Esophagus muscularis mucosa (tissue), 4 donors: ENCODE measurements at places on chromosomes 4 and X. TPM values are rescaled to one million over a fixed set of nuclear protein-coding genes. Genes with fewer than 3 reads are reported as not detected.

DNA sequence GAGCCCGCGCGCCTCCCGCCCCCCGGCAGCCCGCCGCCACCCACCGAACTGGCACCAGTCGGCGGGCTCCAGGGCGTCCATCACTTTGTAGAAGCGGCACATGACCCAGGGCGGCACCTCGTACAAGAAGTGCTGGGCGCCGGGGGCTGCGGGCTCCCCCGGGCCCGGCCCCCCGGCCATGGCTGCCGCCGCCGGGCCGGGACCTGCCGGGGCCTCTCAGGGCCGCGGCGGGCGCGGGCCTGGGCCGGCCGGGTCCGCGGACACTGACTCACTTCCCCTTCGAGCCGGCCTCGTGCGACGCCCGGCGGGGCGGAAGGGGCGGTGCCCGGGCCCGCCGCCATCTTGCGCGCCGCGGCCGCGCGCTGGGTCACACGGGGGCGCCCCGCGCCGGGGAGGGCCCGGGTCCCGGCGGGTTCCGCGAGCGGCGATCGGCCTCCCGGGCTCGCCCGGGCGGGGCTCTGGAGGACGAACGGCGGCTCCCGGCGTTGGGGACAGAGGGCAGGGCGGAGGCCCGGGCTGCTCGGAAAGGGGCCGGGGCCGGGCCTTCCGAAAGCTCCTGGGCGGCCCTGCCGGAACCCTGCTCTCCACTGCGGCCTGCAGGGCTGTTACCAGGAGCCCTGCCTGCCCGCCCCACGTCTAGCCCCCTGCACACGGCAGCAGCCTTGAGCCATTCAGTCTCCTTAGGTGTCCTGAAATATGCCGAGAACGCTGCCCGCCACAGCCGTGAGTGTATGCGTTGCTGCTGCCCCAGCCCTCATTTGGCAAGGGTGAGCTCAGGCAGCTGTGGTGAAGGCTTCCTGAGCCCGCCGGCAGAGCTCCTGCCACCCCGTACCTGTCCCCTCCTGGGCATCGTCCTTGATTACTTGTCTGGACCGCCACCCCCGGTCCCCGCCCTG, at the start of gene IRAK1:
IRAK1 (minus strand) TSS at position 270 of the 896 bp plus-strand sequence; CDS start at position 180, 90 bp downstream.
- H3K27me3 ChIP-seq, result no peaks in the 10 kb centered on the region
- peak within 1 kb of the TSS; percentile 85 for H3K27ac ChIP-seq
- H3K4me1 ChIP-seq, result peaks cover 26% of the 10 kb centered on the region
- no peaks in the 10 kb centered on the region for H3K36me3 ChIP-seq
- H3K4me3 ChIP-seq, result peak within 1 kb of the TSS; percentile 60
- no peak for DNase-seq

The TEX11 gene
- total RNA-seq, result not detected

DNA sequence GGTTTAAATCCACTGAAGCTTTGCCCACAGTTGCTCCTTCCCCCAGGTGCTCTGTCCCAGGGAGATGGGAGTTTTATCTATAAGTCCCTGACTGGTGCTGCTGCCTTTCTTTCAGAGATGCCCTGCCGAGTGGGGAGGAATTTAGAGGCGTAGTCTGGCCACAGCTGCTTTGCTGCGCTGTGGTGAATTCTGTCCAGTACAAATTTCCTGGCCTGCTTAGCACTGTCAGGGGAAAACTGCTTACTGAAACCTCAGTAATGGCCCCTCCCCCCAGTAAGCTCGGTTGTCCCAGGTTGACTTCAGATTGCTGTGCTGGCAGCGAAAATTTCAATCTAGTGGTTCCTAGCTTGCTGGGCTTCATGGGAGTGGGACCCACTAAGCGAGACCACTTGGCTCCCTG, 40.1 kb downstream of the UGT2B17 start:
- no peaks in the 10 kb centered on the region for H3K27me3 ChIP-seq
- H3K4me3 ChIP-seq, result no peak overlapping the region
- H3K27ac ChIP-seq, result no peak overlapping the region
- DNase-seq, result no peak

GRCh38 chr4:28966982-28967381, 1753.2 kb upstream of the PCDH7 start:
- no peak overlapping the region for H3K27ac ChIP-seq
- H3K27me3 ChIP-seq, result no peaks in the 10 kb centered on the region
- DNase-seq, result no peak
- H3K4me3 ChIP-seq, result no peak overlapping the region
- H3K4me1 ChIP-seq, result no peaks in the 10 kb centered on the region

- peaks cover 10% of the 10 kb centered on the region for H3K36me3 ChIP-seq
- H3K27me3 ChIP-seq, result no peaks in the 10 kb centered on the region
- no peak overlapping the region for H3K27ac ChIP-seq
- no peak overlapping the region for H3K4me3 ChIP-seq
- H3K4me1 ChIP-seq, result no peaks in the 10 kb centered on the region
These were observed 96.9 kb upstream of the PSAPL1 start for GRCh38 chr4:7531640-7531994.

DNA sequence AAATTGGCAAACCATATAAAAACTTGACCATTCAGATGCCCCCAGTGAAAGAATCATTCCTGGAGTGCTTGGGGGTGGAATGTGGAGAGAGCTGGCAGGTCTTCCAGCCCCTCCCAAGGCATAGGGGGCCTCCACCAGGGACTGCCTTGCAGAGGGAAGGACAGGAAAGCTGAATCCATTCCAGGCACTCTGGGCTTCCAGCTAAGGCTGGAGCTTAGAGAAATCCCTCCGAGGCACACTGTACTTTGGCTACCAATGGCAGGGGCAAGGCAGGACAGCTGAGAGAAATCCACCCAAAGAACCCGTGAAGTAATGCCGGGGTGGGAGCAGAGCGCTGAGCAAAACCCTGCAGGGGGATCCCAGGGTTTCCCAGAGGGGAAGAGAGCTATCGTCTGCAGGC, 4.0 kb downstream of the CENPU start:
- H3K4me1 ChIP-seq, result peaks cover 11% of the 10 kb centered on the region
- no peaks in the 10 kb centered on the region for H3K36me3 ChIP-seq
- no peak overlapping the region for H3K4me3 ChIP-seq
- H3K27me3 ChIP-seq, result no peaks in the 10 kb centered on the region
- no peak for DNase-seq

- no peaks in the 10 kb centered on the region for H3K27me3 ChIP-seq
- DNase-seq, result no peak
- H3K4me1 ChIP-seq, result no peaks in the 10 kb centered on the region
- H3K4me3 ChIP-seq, result no peak overlapping the region
- H3K36me3 ChIP-seq, result peaks cover 12% of the 10 kb centered on the region
These were observed 78.5 kb downstream of the MSN start for GRCh38 chrX:65745992-65746391.

The FAM133A gene
- total RNA-seq, result not detected

GRCh38 chr4:94722748-94723147, 35.0 kb upstream of the BMPR1B start:
- H3K27ac ChIP-seq, result no peak overlapping the region
- no peaks in the 10 kb centered on the region for H3K4me1 ChIP-seq
- no peaks in the 10 kb centered on the region for H3K27me3 ChIP-seq
- H3K4me3 ChIP-seq, result no peak overlapping the region

GRCh38 chr4:48315728-48316630, 25.4 kb upstream of the SLAIN2 start:
- H3K27me3 ChIP-seq, result no peaks in the 10 kb centered on the region
- H3K36me3 ChIP-seq, result no peaks in the 10 kb centered on the region
- H3K4me3 ChIP-seq, result no peak overlapping the region
- no peak overlapping the region for H3K27ac ChIP-seq

DNA sequence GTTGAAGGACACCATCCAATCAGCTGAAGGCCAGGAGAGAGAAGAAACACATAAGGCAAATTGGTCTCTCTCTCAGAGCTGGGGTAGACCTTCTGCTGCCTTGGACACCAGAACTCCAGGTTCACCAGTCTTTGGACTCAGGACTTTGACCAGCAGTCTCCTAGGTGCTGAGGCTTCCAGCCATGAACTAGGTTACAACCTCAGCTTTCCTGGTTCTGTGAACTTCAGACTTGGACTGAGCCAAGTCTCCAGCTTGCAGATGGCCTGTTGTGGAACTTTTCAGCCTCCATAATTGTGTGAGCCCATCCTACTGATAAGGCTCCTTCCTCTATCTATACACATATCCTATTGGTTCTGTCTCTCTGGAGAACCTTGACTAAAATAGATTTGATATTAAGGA, 20.6 kb upstream of the BBS12 start:
- no peaks in the 10 kb centered on the region for H3K27me3 ChIP-seq
- peaks cover 7% of the 10 kb centered on the region for H3K36me3 ChIP-seq
- no peak for DNase-seq
- no peak overlapping the region for H3K4me3 ChIP-seq

The GPM6B gene
- total RNA-seq, result 52.7 TPM

The STOX2 gene
- 9.4 TPM for total RNA-seq

DNA sequence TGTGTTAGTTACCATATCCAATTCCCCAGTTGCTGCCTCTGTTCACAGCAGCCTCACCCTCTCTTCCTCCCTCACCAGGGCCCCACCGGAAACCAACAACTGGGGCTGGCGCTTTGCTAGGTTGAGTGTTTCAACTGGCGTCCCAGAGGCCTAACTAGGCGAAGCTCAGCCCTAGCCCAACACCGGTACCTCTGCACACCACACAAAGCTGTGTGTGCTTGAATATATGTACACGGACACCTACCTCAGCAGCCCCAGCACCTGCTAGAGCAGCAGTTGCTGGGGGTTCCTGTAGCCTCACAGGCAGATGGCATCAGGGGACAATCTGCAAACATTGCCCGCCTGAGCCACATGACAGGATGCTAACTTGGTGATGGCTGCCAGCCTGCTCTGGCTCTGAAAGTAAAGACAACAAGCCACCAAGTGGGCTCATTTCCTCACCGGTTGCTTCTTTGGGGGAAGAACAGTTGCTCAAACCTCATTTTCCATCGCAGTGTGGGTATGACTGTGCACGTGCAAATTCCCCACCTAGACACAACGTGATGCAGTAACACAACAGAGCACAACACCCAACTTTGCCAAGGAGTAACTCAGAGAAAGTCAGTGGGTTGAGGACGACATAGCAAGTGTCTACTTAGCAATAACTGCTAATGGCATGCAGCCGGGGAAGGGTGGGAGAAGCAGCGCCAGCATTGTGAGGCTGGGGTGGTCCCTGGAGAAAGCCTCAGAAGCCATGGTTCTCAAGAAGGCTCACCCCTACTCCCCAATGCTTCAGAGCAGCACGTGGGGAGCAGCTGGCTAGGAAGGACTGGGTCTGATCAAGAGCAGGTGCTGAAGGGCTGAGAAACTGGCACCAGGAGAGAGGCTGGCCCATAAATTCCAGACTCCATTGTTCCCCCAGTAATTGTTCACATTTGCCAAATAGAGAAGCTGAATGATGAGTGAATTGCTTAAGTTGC, 139.5 kb downstream of the SH3KBP1 start:
- no peaks in the 10 kb centered on the region for H3K36me3 ChIP-seq
- no peak for DNase-seq
- no peaks in the 10 kb centered on the region for H3K4me1 ChIP-seq
- H3K4me3 ChIP-seq, result no peak overlapping the region

DNA sequence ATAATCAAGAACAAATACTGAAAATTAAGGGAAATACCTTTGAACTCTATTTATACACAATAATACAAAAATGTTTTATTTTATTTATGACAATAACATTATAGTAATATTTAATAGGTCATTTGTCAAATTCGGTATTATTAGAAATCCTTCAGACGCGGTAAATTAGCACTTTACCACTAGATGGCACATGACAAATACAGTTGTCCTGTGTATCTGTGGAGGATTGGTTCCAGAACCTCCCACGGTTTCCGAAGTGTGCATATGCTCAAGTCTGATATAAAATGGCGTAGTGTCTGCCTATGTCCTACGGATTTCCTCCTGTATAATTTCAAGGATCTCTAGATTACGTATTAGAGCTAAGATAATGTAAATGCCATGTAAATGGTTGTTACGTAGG, 8.1 kb upstream of the LINC00632 start:
- H3K27ac ChIP-seq, result no peak overlapping the region
- H3K36me3 ChIP-seq, result no peaks in the 10 kb centered on the region
- H3K4me1 ChIP-seq, result no peaks in the 10 kb centered on the region
- H3K27me3 ChIP-seq, result no peaks in the 10 kb centered on the region
- no peak for DNase-seq

- no peaks in the 10 kb centered on the region for H3K36me3 ChIP-seq
- H3K27me3 ChIP-seq, result no peaks in the 10 kb centered on the region
- no peak for DNase-seq
- H3K27ac ChIP-seq, result no peak overlapping the region
- no peaks in the 10 kb centered on the region for H3K4me1 ChIP-seq
These were observed 428 bp downstream of the ADAD1 start for GRCh38 chr4:122379239-122379638.

GRCh38 chr4:110705440-110705782, 82.5 kb upstream of the PITX2 start:
- no peak overlapping the region for H3K4me3 ChIP-seq
- no peak for DNase-seq
- no peaks in the 10 kb centered on the region for H3K36me3 ChIP-seq
- H3K27ac ChIP-seq, result no peak overlapping the region
- H3K27me3 ChIP-seq, result no peaks in the 10 kb centered on the region
- H3K4me1 ChIP-seq, result no peaks in the 10 kb centered on the region

DNA sequence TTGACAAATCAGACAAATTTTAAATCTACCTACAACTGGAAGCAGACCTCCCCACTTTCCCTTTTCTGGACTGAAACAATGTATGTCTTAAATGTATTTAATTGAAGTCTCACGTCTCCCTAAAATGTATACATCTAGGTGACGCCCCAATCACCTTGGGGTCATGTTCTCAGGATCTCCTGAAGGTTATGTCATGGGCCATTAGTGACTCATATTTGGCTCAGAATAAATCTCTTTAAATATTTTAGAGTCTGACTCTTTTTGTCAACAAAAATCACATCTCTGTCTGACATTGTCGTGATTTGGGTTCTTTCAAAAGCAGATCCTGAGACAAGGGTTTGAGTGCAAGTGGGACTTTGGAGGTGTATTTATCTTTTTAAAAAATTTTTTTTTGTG, 26.2 kb upstream of the BOD1L1 start:
- peaks cover 4% of the 10 kb centered on the region for H3K4me1 ChIP-seq
- H3K4me3 ChIP-seq, result peak overlapping the region; percentile 61
- no peak overlapping the region for H3K27ac ChIP-seq
- no peak for DNase-seq

The ETFDH gene
- 33.4 TPM for total RNA-seq

- DNase-seq, result no peak
- H3K36me3 ChIP-seq, result no peaks in the 10 kb centered on the region
- no peaks in the 10 kb centered on the region for H3K4me1 ChIP-seq
- no peak overlapping the region for H3K27ac ChIP-seq
These were observed 121.0 kb downstream of the PCDH10 start for GRCh38 chr4:133270021-133270570.

The RCHY1 gene
- 17.7 TPM for total RNA-seq

The HELQ gene
- total RNA-seq, result 10.6 TPM

The TEX13C gene
- total RNA-seq, result not detected

DNA sequence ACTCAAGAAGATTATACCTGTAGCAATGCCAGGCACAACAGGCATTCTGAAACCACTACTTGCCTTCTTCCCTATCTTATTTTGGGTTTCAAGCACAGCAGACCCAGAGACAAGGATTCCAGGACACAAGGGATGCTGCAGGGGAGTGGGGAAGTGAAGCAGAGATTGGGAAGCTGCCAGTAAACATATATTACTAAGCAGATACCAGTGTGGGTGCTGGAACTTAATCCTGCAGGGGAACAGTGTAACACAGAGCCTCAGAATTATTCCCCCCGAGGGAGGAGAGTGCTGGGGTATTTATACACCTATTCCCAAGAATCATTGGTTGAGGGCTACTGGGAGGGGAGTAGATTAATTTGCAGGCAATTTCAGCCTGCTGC, 33.3 kb upstream of the MAML3 start:
- DNase-seq, result no peak
- H3K4me1 ChIP-seq, result no peaks in the 10 kb centered on the region
- no peak overlapping the region for H3K4me3 ChIP-seq
- H3K36me3 ChIP-seq, result no peaks in the 10 kb centered on the region
- H3K27ac ChIP-seq, result no peak overlapping the region
- H3K27me3 ChIP-seq, result no peaks in the 10 kb centered on the region
